ENCODE measurements at places on chromosomes 12 and 14.

DNA sequence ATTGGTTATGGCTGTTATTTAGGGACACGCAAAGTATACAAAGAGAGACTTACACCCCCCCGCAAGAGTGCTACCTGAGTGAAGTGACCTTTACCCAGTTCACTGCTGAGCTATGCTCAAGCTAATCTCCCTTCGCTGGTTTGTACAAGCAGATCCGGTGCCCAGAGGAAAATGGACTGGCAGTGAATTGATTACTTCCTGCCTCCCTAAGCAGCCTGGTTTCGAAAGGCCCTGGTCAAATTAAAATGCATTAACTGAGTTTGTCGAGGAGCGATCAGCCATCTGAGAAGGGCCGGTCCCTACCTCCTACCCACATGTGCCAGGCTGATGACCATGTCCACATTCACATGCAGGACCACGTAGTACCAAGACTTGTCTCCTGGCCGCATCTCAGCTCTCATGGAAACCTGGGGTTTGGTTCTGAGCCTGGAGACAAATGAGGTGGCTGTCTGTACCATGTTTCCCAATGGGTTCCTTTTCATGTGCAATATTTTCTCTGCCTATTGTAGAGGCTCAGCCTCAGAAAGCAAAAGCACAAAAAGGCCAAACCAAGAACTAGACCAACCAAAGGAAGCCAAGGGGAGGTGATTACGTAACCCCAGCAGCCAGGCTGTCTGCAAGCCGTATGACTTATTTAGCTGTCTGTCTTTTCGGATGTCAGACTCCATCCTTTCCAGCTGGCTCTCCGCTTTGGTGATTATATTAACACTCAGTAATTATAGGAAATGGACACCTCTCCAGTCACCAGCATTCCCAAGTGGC lies 284.7 kb upstream of the PWP1 start:
- DNase-seq, result peak; percentile 5

- no peak for DNase-seq
These were observed 2.0 kb upstream of the PIGH start for GRCh38 chr14:67602076-67602475.

DNA sequence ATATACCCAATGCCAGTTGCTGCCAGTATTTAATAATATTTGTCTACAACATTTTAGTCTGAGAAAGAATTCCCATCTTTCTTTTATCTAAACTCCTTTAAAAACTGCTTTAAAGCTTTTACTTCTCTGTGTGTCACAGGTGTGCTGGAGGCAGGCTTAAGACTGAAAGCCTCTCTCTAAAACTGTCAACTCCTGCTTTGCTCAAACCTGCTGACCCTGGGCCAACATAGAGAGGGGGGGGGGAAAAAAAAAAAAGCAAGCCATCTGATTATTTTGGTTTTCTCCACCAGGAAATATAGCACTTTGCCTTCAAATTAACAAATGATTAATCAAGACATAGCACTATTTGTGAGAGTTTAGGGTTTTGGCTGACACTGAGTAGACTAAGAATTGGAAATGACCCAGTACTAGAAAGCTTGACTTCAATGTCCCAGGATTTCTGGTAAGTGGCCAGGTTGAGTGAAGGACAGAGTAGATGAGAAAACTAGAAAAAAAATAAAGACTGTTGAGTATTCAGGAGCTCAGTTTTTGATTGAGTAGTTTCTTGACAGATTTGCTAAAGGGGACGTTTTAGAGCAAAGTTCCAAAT lies 357.0 kb upstream of the FLRT2 start:
- DNase-seq, result no peak

- DNase-seq, result no peak
These were observed 109.8 kb upstream of the BCAT1 start for GRCh38 chr12:25058658-25059058.

GRCh38 chr14:104388541-104389325 lies 190.8 kb upstream of the C14orf180 start:
- no peak for DNase-seq

DNA sequence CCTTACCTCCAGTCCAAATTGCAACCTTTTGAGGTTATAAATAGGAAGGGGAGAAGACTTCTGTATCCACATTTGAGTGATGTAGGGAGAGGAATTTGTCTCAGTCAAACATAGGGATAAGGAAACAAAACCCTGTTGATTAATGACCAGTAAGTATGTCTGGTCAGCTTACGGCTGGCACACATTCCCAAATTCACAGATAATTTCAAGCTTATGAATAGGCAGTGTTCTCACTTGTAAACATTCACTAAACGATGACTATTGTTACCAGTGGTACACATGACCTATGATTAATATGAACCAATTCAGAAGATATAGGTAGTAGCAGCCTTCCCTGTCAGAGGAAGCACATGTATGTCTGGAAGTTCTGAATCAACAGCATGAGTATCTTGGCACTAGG lies 33.0 kb upstream of the SLC5A8 start:
- DNase-seq, result no peak

GRCh38 chr12:12685305-12685704 lies 10.7 kb downstream of the GPR19 start:
- no peak for DNase-seq

DNA sequence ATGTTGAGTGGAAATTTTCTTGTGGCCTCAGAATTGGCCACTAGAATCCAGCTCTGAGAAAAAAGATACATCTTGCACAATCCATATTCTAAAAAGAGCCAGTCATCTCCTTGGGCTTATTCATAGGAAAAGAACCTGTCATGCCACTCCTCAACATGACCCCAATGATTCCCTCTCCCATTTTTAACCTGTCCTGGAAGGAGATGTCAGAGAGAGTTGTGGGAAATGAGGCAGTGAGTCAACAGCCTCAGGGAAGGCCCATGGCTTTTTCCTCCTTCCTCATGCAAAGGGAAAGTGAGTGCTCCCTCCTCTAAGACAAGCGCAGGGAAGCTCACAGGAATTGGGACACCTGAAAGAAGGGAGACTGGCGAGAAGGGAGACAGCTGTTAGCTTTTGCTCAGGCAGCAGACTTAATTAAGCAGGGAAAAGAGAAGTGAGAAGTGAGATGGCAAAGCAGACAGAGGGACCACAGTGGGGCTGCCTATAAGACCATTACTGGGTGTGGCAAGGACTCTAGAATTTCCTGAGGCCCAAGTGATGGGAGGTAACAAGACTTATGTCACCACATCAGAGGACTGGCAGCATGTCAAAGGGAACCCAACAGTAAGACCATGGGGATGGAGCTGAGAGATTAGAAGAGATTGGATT lies 10.2 kb upstream of the DHRS7 start:
- no peak for DNase-seq

DNA sequence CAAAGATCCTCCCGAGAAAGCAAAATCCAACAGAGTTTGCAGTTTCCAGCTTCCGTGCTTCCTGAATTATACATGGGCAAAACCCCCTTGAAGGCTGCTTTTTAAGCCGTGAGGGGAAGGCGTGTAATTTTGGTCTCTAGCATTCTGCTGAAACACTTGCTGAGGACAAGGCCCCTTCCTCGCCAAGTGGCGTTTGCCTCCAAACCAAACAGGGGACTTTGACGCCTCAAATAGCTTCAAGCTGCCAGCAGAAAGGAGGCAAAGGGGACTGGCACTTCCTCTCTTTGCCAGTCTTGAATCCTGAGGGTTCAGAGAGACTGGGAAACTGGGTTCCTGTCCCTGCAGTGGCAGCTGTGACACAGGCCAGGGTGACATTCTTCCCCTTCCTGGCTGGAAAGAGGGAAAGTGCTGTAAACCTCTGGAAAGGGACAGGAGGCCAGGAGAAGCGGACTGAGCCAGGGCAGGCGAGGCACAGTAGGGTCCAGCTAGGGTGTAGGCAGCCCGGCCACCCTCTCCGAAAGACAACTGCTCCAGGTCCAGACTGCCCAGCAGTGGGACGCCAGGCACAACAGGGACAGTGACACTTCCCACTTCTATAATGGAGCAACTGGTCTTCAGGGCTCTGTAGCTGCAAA lies 96.2 kb upstream of the MED13L start:
- DNase-seq, result no peak

GRCh38 chr12:90174956-90175355 lies 466.3 kb upstream of the ATP2B1 start:
- no peak for DNase-seq

- no peak for DNase-seq
These were observed 28.5 kb upstream of the SRGAP1 start for GRCh38 chr12:63816031-63816430.

- peak; percentile 93 for DNase-seq
These were observed 5.3 kb downstream of the PHB2 start for GRCh38 chr12:6965026-6965661.

DNA sequence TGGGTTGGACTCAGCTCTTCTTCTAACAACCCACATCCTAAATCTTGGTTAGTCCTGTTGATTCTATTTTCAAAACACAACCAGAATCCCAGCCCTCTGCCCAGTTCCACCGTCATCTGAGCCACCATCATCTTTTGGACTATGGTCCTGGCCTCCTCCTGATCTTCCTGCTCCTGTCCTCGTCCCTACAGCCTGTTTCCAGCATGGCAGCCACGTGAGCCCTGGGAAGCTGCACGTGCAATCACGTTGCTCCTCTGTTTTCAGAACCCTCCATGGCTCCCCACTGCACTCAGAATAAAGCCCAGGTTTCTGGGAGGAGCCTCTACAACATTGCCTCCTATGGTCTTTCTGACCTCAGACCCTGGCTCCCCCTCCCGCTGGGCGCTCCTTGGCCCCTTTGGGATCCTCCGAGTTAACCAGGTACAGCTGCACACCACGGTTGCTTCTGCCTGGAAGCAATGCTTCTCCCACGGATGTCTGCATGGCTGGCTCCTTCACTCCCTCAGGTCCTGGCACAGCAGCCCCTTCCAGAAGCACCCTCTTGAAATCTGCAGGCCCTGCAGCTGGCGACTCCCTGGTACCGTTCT lies 44.5 kb downstream of the BEGAIN start:
- no peak for DNase-seq

DNA sequence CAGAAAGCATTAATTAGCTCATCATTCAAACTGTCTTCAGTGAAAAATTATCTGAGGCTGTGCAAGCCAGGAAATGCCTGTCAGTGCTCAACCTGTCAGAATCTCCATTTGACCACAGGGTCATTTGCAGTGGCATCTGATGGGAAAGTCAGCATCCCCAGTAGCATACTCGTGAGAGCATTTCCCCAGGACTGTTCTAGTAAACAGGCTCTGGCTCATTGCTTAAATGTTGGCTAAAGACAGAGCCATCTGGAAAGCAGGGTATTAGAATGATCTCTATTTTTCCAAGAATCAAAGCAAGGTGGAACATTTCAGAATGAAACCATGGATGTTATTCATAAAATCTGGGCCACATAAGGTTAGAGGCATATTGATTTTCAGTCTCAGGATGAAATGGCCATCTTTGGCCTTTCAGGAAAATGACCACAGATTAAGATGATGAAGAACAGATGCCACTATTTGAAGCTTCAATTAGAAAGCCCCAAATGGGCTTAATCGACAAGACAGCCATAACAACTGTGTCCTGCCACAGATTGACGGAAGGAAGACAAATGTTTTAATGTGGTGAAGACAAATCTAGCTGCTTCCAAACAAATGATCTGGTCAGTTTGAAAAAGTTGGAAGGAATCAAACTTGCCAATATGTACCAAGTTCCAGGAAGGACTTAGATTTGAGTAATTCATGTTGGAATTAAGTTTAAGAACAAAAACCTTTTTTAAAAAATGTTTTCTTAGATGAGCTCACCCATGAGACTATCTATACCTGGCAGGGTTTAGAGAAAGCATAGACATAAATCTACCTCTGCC lies 94.0 kb upstream of the FAR2 start:
- no peak for DNase-seq

- no peak for DNase-seq
These were observed 8.5 kb upstream of the PLEKHH1 start for GRCh38 chr14:67524634-67524963.

DNA sequence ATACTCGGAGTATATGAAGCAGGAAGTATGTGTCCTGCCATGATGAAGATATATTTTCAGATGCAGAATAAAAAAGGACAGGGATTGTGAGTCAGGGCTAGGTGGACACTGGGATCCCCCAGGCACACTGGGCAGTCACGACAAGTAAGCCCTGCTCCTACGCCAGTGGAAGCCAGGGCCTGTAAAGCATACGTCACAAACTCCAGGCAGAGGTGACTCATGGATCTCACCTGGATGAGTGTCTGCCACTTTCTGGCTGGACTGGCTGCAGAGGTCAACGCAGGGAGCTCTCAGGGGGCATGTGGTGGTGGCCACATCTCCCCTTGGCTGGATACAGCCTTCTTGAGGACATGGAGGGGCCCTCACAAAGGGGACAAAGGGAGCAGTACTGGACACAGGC lies 262.3 kb downstream of the GLT1D1 start:
- no peak for DNase-seq

DNA sequence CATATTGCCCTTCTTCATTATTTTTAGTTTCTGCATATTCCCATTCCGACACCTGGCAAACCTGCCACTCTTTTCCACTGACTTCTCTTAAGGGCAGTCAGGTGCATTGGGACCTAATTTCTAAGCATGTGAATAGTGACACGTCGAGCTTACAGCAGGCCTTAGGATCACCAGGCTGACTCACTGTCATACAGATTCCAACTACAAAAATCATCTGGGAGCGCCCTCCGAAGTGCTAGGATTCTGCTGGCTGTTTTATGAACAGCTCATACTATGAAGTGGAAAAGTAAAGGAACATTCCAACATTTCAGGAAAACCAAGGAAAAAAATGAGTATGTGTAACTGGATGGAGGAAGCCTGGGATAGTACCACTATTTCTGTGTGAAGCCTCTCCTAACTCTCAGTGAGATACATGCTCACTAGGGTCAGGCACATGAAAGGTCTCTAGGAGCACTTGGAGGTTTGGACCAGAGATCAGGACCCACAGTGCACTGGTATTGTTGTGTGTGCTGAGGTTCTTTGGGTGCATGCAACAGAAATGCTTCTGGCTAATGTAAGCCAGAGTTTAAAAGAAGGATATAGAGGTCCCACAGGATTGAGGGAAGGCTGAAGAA lies 257.4 kb downstream of the ZFP36L1 start:
- DNase-seq, result no peak

DNA sequence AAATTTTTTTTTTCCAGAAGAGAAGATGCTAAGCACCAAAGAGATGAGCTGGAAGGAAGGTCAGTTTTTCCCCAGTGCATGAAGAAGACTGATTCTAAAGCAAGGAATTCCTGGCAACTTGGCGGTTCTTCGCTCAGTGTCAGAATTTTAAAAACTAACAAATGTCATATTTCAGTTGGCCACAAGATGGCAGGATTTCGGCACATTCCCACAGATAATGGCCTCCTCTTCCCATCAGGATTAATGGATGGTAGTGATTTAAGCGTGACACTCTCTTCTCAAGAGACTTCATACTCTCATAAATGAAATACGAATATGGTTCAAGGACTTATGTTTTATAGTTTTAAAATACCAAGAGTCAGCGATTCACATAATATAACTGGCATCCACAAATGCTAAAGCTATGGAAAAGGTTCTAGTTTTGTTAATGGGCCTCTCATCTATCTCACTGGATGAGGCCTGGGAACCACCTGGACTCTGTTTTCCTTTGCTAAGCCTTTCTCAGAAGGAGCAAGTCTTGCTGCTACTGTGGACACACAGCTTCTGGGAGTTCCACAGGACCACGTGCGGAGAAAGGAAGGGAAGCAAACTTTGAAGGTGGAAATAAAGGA lies 46.1 kb upstream of the PTPRO start:
- DNase-seq, result peak; percentile 17

GRCh38 chr14:97458661-97459579 lies 661.7 kb downstream of the VRK1 start:
- DNase-seq, result peak; percentile 83

Data from CD4-positive, alpha-beta T cell treated with Interleukin-2 at 100 ng/mL for 4 hours (primary cell).